ENCODE measurements at places on chromosomes 1 and 21.

- DNase-seq = no peak
Measured at GRCh38 chr1:175209493-175209921, 16.9 kb upstream of the KIAA0040 start.

- DNase-seq = no peak
Measured at GRCh38 chr1:239711768-239712167, 325.4 kb downstream of the CHRM3 start.

DNA sequence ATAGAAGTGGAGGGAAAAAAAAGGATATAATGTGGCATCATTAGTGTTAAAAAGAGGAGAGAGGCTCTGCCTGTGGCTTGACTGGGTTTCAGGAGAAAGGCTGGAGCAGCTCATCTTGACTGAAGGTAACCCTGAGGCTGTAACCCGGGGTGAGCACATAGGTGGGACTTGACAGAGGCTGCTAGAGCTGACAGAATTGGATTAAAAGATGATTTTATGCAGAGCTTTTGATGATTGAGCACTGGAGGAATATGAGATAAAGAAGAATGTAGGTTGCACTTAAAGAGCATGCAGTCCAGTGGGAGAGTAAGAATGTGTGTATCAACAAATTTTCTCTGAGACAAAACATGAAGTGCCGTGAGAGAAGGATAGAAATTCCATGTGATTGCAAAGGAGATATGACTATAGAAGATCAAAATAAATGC is 17.3 kb downstream of the LAMC1 start:
- DNase-seq = no peak

DNA sequence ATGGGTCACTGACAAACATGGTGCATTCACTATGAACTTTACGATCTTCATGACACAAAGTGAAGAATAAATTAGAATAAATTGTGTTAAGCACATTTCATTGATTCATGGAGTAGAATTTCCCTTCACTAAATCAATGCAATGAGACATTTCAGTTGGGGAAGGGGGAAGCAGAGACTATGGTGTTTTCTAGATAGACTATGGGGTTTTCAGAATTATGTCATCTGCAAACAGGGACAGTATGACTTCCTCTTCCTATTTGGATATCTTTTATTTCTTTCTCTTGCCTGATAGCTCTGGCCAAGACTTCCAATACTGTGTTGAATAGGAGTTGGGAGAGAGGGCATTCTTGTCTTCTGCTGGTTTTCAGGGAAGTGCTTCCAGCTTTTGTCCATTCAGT is 80.0 kb upstream of the C1orf105 start:
- DNase-seq = no peak

DNA sequence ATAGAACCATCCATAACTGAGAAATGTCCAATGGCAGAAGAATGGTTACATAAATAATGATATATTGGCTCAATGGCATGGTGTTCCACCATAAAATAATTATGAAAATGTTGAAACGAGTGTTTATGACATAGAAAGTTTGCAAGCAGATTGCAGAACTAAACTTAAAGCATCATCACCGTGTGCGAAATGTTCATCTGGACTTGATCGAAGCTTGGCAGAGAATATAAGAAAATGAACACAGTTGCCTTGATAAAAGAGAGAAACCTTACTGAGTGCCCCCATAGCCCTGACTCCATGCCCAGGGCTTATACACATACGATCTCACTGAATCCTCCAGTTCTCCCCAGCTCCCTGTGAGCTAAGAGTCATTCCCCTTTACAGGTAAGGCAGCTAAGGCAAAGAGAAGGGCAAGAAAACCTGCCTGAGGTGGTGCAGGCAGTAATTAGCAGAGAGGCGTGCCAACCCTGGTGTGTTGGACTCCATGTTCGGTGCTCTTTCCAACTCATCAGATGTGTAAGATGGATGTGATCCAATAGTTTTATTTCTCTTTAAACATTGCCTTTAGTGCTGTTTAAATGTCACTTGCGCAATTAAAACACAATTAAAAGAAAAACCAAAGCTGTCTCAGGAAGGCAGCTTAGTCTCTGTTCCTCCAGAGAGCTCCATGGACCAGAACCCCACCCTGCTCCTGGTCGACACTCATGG is 21.8 kb upstream of the SPOCD1 start:
- DNase-seq = no peak

- DNase-seq = peak; percentile 17
Measured at GRCh38 chr1:179229214-179230140, at the start of gene ABL2. ABL2 (minus strand) TSS chr1:179229677; CDS start chr1:179229397, 280 bp downstream.

- no peak for DNase-seq
Measured at GRCh38 chr1:42118125-42118524, 35.1 kb upstream of the GUCA2B start.

DNA sequence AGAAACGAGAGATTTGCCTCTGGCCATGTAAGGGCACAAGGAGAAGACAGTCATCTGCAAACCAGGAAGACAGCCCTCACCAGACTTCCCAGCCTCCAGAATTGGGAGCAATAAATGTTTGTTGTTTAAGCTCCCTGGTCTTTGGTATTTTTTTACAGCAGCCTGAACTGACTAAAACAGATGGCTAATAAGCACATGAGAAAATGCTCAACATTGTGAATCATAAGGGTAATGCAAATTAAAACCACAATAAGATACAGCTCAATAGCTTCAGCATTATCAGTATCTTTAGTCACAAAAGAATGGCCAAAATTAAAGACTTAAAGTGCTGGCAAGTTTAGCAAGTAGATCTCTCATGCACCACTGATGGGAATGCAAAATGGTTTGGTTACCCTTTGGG is 11.7 kb downstream of the UBE2G2 start:
- DNase-seq = no peak

GRCh38 chr1:67348586-67349252 is 41.0 kb downstream of the IL12RB2 start:
- DNase-seq = no peak

DNA sequence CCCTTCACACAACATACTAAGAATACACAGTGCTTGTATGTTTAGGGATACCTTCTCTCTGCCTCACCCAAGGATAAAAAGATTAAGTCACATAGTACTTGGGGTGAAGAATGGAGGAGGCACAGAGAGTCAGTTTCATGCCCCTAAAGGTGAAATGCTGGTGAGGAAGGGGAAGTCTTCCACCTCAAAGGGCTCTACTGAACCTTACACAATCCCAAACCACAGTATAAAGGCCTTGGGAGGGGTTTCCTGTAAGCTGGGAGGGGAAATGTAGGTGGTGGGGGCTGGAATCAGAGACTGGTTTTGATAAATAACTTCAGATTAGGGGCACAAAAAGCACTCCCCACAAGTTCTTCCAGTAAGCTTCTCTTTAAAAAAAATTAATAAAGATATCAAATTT is 3.5 kb downstream of the MINDY1 start:
- no peak for DNase-seq

- DNase-seq = no peak
Measured at GRCh38 chr1:226454349-226454748, 46.5 kb upstream of the PARP1 start.

DNA sequence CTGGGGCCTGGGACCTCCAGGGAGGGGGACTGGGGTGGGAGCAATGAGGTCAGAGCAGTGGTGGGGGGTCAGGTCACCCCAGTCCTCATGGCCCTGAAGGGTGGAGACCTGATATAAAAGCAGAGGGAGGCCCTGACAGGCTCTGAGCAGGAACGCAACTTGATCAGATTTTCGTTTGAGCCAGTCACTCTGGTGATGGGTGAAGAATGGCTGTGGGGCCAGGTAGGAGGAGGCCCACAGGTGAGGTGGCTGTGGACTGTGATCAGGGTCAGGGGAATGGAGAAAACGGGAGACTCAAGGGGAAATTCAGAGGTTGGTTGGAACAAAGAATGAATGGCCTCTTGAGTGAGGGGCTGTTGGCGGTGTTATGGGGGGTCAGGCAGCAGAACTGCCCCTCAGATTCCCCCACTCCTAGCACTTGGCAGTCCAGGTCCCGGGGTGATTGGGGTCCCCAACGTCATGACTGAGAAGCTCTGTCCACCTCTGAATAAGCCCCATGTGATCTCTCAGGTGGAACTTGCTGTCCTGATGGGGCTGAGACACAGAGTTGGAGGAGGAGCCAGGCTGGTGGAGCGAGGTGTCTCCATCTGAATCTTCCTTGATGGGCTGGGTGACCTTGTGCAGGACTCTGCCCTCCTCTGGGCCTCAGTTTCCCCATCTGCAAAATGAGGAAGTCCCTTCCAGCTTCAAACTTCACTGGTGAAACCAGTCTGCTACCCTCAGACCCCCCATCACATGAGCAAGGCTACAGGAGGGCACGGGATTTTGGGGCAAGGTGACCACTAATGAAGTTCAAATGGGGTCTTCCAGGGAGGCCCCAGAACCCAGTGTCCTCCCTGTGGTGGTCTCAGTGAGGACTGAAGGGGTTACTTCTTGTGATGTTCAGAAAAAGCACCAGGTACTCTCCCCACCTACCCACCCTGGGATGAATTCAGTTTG is 683.0 kb downstream of the MATN1 start:
- DNase-seq = no peak

DNA sequence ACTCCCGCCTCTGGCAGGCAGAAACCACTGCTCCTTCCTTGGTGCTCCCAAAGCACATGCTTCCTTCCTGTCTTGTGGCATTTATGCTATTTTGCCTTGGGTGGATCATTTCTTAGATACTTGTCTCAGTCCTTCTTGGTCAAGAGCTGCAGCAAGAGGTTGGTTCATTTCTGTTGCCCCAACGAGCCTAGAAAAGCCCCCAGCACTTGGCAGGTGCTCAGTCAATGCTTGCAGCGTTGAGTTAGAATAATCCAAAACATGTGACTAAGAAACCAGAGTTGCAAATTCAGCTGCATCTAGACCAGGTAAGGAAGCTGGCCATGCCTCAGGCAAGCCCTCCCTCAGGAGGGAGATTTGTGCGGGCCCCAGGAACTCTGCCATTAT is 42.4 kb upstream of the TENT5C start:
- no peak for DNase-seq

DNA sequence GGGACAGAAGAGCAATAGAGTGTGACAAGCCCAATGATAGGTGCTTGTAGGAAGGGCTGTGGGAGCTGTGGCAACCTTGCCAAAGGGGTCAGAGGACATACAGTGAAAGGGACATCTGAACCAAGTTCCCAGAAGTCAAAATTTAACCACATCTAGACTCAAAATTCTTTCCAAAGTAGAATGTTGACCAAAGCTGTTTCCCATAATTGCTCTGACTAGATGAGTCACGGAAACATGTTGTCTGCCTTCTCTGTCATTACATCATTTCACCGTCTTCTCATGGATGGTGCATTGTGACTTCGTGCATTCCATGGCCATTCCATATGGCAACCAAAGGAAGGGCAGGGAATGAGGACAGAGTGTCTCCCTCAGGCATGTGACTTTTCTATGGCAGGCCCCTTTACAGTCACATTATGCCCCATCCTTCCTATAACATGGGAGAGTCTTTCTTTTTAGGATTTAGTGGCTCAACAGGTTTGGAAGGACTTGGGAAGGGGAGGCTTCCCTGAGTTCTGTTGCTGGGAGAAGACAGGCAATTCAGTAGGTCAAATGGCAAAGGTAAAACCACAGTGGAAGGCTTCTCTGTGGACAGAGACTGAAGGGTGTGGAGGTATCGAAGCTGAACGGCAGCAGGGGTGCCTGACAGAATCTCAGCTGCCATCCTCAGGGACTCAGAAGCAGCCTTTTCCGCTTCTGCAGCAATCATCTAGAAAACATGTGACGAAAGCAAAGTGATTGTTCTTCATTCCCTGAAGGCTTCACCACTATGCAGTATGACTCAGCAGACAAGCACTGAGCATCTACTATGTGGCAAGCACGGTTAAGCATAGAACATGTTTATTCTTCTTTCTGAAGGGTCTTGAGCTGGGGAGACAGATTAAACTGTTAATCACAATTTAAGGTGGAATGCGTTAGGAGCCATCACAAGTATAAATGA is 24.7 kb downstream of the NPHS2 start:
- no peak for DNase-seq

DNA sequence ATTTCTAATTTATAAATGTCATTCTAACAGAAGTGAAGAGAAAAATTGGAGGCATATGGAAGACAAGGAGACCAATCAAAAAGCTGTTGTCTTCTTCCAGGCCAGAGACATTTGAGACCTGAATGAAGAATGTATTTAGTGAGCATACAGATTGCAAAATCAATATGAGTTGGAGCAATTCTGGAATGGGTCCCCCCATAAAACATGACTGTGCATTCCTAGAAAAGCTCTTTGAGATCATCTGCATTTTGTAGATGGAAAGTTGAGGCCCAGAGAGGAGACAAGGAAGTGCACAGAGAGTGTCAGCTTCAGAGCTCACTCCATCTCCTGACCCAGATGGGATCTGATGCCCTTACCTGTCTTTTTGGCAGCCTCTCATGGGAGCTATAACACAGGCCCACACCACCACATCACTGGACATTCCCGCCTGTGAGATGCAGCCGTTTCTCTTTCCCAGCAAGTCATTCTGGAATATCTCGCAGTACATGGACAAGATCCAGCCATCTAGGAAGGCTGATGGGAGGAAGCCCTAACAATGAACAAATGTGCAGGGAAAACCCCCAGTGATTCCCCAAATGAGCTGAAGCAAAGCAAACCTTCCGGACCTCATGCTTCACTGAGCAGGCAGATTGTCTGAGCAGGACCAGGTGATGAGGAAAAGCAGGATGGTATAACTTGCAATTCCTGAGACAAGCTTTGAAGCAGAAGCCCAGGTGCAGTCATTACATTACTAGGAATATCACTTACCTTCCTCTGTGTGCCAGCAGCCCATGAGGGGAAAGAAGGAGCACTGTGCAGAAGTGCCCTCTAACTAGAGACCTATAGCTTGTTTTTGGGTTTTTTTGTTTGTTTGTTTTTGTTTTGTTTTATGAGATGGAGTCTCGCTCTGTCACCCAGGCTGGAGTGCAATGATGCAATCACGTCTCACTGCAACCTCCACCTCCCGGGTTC is 445.6 kb downstream of the PLPP3 start:
- DNase-seq = no peak

GRCh38 chr1:232617237-232617636 is 12.7 kb downstream of the SIPA1L2 start:
- no peak for DNase-seq

- DNase-seq = no peak
Measured at GRCh38 chr1:159790237-159790917, 9.6 kb downstream of the DUSP23 start.

DNA sequence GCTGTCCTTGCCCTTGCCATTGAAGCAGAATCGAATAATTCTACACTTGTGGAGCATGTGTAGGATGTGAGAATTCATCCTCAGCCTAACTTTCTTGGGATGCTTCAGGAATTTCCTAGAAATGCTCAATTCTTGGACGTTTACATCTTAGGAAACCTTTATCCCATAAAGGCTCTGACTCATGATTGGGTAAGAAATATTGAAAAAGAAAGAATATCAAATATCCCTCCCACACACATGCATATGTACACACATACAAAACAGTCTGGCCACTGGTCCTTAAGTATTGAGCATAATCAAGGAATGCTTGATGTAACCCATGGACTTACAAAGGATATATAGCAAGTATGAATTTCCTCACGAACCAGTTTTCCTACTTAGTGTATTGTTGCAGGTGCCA is 83.9 kb upstream of the IPO9 start:
- no peak for DNase-seq

All from tibial nerve (tissue), 4 donors.